ENCODE measurements at places on chromosomes 4 and X.

DNA sequence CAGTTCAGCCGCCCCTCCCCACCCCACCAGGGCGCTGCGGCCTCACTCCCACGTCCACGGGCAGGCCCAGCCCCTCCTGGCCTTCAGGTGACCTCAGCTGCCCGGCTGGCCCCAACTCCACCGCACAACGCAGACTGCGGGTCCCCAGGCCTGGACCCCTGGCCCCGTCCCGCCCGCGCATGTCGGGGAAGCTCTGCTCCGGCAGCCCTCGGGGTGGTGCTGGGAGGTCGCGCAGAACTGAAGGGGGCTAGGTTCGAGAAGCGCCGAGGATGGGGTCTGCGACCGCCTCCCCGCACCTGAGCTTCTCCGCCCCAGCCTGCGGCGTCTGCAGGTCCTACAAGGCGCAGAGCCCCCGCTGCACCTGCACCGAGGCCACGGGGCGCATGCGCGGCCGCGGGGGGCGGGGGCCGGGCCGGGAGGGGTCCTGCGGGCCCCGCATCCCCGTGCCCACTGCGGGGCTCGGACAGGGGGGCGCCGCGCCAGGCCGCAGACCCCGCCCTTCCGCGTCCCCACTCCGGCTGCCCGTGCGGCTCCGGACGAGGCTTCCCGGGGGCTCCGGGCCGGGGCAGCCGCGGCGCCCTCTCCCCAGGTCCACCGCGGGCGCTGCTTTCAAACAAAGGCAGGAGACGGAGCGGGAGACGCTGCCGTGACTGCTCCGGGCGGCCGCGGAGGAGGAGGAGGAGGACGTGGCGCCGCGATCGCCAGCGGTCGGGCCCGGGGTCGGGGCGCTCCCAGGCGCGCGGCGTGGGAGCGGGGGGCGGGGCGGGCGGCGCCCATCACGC is 672 bp upstream of the NAT8L start:
- no peak for DNase-seq

DNA sequence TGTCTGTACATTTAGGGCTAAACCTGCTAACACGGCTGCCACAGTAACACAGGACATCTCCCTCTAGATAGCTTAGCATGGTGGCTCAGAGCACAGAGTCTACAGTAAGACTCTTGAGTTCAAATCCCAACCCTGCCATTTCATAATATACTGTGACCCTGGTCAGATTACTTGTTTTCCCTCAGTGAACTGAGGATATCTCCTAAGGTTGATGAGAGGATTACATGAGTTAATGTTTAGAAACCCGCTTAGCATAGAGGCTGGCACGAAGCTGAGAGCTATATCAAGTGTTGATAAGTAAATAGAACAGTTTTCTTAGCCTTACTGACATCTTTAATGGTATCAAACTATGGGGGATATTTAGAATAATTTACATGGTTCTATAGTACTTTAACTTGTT is 37.2 kb downstream of the CASP3 start:
- no peak for DNase-seq

- no peak for DNase-seq
Observed at GRCh38 chr4:169437299-169438047, 166.7 kb upstream of the SH3RF1 start.

DNA sequence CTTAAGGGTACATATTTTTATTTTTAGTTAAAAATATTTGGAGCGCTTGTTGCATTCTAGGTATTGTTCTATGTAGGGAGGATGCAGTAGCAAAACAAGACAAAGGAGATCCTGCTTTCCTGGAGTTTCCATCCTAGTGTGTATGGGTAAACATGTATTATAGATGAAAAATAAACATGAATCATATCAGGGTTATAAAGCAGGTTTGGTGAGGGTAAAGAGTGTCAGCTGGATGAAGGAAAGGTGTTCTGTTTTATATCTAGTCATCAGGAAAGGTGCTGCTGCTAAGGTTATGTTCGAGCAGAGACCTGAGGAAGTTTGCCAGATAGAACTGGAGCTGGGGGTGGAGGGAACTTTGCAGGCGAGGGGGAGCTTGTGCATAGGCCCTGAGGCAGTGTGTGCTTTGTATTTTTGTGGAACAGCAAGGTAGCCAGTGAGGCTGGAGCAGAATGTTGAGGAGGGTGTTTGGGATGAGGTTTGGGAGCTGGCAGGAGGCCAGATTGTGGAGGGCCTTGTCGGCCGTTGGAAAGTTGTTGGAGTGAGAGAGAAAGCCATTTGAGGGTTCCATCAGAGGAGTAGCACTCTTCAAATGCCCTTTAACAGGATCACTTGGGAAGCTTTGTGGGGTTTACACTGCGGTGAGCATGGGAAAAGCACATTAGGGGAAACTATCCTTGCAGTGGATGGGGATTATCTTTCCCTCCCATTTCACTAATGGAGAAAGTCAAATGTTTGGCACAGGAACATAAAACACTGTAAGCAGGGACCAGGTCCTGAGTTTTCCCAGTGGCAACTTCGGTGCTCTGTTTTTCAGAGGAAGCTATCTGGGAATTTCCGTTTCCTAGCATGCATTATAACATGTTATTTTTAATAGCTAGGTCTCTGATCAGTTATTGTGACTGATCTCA is 35.9 kb downstream of the AFF1 start:
- no peak for DNase-seq

- no peak for DNase-seq
Observed at GRCh38 chr4:107114059-107114458, 77.9 kb upstream of the DKK2 start.

- no peak for DNase-seq
Observed at GRCh38 chrX:54978448-54978847, 15.5 kb downstream of the PFKFB1 start.

DNA sequence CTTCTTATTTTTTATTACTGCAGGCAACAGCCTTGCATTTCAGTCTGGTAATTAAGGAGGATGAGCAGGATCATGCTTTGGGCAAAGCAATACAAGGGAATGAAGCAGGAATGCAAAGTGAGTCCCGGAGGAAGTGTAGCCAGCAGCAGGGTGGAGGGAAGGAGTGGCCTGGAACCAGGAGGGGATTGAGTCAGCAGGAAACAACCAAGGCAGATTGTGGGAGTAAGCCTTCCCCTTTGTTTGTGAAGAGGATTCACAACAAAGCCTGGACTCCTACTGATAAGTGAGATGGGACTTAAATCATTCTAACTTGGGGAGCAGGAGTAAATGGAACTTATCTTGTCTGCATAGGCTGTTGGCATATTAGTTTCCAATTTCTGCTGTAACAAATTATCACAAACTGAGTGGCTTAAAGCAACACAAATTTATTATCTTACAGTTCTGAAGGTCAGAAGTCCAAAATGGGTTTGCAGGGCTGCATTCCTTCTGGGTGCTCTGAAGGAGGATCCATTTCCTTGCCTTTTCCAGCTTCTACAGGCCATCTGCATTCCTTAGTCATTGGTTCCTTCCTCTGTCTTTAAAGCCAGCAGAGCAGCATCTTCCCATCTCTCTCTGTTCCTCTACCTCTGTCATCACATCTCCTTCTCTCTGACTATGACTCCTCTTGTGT is 93.2 kb upstream of the AP1S2 start:
- peak; percentile 7 for DNase-seq

DNA sequence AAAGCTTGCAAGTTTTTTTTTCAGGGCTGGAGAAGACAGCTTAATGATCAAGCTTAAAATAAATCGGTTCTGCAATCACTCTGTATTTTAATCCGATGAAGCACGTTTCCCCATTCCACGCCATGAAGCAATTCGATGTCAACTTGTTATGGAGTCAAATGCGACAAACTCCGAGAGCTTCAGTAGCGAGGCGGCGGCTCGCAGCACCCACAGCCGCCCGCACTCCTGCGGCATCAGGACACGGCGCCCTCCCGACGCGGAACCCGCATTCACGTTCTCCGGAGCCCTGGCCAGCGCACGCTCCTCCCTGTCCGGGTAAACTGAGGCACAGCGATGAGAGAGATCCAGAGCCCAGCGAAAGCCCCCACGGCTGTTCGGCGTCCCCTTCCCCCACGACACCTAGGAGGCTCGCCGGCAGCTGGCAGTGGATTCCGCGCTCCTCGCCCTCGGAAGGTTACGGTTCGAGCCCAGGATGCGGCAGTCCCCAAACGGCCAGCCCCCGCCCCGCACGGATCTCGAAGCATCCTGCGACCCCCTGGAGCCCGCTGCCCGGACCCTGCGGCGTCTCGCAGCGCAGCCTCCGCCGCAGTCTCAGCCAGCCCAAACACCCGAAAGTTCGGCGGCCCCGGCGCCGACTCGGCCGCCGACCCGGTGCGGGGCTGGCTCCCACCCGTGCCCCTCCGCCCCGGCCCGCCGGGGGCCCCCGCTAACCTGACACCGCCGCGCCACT is 507 bp downstream of the MFAP3L start:
- no peak for DNase-seq

- DNase-seq = no peak
Observed at GRCh38 chrX:84907324-84907968, 96.2 kb upstream of the APOOL start.

DNA sequence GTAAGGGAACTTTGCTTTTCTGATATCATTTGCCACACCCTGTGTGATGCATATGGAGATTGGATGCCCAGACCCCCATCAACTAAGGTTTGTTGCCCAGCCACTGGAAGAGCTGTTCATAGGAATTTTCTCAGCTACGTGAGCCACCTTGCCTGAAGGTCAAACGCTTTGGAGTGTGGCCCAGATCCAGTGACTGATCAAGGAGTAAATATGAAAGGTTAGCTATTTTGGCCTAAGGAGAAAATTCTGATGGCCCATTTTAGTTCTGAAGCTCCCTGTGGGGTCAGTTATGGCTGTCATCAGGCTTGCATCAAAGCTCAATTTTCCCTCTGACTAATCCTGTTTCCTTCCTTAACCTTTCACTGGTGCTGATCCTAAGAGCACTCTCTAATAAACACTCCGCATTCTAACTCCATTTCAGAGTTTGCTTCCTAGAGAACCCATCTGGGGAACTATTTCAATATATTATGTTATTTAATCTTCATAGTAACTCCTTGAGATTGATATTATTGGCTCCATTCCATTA is 407.7 kb downstream of the SPRY1 start:
- DNase-seq = no peak

GRCh38 chrX:121216641-121217374 is 169.4 kb downstream of the GLUD2 start:
- no peak for DNase-seq

- DNase-seq = no peak
Observed at GRCh38 chrX:77433001-77433400, 14.2 kb upstream of the FGF16 start.

DNA sequence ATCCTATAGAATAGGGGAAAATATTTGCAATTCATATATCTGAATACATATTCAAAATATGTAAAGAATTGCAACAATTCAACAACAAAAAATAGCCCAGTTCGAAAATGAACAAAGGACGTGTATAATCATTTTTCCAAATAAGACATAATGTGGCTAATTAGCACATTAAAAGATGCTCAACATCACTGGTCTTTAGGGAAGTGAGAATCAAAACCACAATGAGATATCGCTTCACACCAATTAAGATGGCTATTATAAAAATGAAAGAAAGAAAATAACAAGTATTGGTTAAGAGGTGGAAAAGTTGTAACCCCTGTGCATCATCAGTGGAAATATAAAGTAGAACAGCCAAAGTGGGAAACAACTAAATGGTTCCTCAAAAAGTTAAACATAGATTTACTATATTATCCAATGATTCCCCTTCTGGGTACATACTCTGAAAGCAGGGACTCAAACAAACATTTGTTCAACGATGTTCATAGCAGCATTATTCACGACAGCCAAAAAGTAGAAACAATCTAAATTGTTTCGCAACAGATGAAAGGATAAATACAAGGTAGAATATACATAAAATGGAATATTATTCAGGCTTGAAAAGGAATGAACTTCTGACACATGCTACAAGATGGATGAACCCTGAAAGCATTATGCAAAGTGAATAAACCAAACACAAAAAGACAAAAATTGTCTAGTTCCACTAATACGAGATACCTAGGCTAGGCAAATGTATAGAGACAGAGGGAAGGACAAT is 12.7 kb downstream of the FAM13A start:
- DNase-seq = no peak
